ENCODE measurements at places on chromosomes 5 and 9. TPM values are rescaled to one million over a fixed set of nuclear protein-coding genes. Genes with fewer than 3 reads are reported as not detected.
A peak's percentile ranks its signal among the peaks of the same experiment; 100 is the strongest.

- no peak overlapping the region for H3K4me3 ChIP-seq
- no peak overlapping the region for H3K27ac ChIP-seq
- no peaks in the 10 kb centered on the region for H3K27me3 ChIP-seq
- DNase-seq, result no peak
These were observed 1.5 kb downstream of the KIF12 start for GRCh38 chr9:114097613-114098020.

DNA sequence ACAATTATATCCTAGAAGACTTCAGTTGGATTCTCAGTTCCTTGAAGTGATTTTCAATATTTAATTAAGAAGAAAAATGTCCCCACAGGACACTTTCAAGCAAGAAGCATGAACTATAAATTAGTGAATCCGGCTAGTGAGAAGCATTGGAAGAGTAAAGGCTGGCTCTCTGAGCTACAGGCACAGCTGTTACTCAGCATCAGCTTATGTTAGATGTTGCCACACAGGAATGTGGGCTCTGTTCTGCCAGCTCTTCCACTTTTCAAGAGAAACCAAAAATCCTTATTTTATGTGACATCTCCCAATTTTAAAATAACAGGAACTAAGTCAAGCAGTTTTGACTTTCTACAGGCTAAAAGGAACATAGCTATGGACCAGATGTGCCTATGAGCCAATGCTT is 14.9 kb downstream of the ZNF474 start:
- H3K4me1 ChIP-seq, result no peaks in the 10 kb centered on the region
- no peaks in the 10 kb centered on the region for H3K36me3 ChIP-seq
- no peak overlapping the region for H3K27ac ChIP-seq
- H3K27me3 ChIP-seq, result no peaks in the 10 kb centered on the region
- DNase-seq, result no peak

DNA sequence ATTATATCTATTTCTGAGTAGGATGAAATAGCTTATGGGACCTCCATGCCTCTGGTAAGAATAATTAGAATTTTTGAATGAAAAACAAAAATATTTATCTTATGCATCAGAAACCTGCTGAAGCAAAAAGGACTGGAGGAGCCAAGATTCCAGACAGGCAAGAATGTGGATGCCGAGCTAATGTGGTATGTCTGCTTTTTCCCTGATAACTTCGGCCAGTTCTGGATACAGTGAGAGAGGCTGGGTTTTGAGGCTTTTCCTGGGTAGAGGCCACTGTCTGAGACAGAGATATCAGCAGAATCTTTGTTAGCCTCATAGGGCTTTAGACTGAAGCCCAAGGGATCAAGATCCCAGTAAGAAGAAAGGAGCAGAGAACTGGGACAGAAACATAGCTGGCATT is 5.2 kb upstream of the CTNND2 start:
- H3K27me3 ChIP-seq, result no peaks in the 10 kb centered on the region
- H3K36me3 ChIP-seq, result no peaks in the 10 kb centered on the region
- no peak for DNase-seq
- no peak overlapping the region for H3K4me3 ChIP-seq
- H3K27ac ChIP-seq, result no peak overlapping the region
- no peaks in the 10 kb centered on the region for H3K4me1 ChIP-seq

- H3K27me3 ChIP-seq, result peaks cover 14% of the 10 kb centered on the region
- no peak overlapping the region for H3K27ac ChIP-seq
- no peak overlapping the region for H3K4me3 ChIP-seq
- peaks cover 6% of the 10 kb centered on the region for H3K4me1 ChIP-seq
- no peaks in the 10 kb centered on the region for H3K36me3 ChIP-seq
These were observed 158.8 kb downstream of the MACROH2A1 start for GRCh38 chr5:135240283-135240633.

GRCh38 chr5:65482296-65482735 is 596 bp upstream of the ADAMTS6 start:
- peak overlapping the region; percentile 89 for H3K27ac ChIP-seq
- H3K36me3 ChIP-seq, result no peaks in the 10 kb centered on the region
- peak; percentile 16 for DNase-seq
- H3K4me3 ChIP-seq, result peak overlapping the region; percentile 50

GRCh38 chr5:77645158-77645994 is 6.9 kb upstream of the OTP start:
- H3K27me3 ChIP-seq, result peaks cover 49% of the 10 kb centered on the region
- peak; percentile 73 for DNase-seq
- H3K27ac ChIP-seq, result no peak overlapping the region
- H3K4me1 ChIP-seq, result no peaks in the 10 kb centered on the region
- H3K36me3 ChIP-seq, result no peaks in the 10 kb centered on the region
- H3K4me3 ChIP-seq, result peak overlapping the region; percentile 49

GRCh38 chr5:177576169-177576568 is 15.8 kb upstream of the TMED9 start:
- no peaks in the 10 kb centered on the region for H3K4me1 ChIP-seq
- peaks cover 21% of the 10 kb centered on the region for H3K27me3 ChIP-seq
- H3K4me3 ChIP-seq, result no peak overlapping the region
- no peak overlapping the region for H3K27ac ChIP-seq
- no peaks in the 10 kb centered on the region for H3K36me3 ChIP-seq
- no peak for DNase-seq

GRCh38 chr5:69049796-69050195 is 44.0 kb upstream of the SLC30A5 start:
- no peak overlapping the region for H3K27ac ChIP-seq
- H3K36me3 ChIP-seq, result no peaks in the 10 kb centered on the region
- peaks cover 4% of the 10 kb centered on the region for H3K4me1 ChIP-seq
- H3K4me3 ChIP-seq, result no peak overlapping the region
- H3K27me3 ChIP-seq, result no peaks in the 10 kb centered on the region
- DNase-seq, result no peak

- no peaks in the 10 kb centered on the region for H3K4me1 ChIP-seq
- no peak overlapping the region for H3K27ac ChIP-seq
- H3K4me3 ChIP-seq, result no peak overlapping the region
- no peaks in the 10 kb centered on the region for H3K36me3 ChIP-seq
- peak; percentile 74 for DNase-seq
These were observed 100.4 kb downstream of the TTLL11 start for GRCh38 chr9:121992571-121993212.

DNA sequence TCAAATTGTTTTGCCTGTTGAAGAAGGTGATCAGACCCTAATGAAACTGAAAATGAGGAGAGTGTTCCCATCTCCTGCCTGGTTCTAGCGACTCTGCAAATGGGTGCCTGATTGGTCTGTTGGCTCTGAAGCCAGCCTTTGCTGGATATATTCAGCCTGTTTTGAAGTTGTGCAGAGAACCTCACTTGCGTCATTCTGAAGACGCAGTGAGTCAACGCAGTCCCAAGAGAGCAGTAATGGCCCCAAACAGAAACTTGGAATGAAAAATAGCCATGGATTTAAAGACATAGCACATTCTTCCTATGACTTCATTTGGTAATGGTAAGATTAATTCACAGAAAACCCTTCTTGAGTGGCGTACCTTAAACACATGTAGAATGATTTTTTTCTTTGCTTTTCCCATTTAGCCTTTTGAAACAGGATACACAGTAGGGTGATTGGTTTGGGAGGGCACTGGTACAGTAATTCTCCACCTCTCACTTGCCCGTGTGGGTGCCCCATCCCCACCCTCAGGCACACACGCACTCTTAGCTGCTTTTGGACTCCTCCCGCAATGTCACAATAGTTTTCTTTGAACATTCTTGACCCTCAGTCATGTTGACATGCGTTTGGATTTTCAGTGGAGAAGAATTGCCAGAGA is 54.1 kb upstream of the ABL1 start:
- no peak overlapping the region for H3K4me3 ChIP-seq
- peaks cover 40% of the 10 kb centered on the region for H3K36me3 ChIP-seq
- H3K4me1 ChIP-seq, result peaks cover 6% of the 10 kb centered on the region
- DNase-seq, result no peak
- H3K27me3 ChIP-seq, result no peaks in the 10 kb centered on the region

DNA sequence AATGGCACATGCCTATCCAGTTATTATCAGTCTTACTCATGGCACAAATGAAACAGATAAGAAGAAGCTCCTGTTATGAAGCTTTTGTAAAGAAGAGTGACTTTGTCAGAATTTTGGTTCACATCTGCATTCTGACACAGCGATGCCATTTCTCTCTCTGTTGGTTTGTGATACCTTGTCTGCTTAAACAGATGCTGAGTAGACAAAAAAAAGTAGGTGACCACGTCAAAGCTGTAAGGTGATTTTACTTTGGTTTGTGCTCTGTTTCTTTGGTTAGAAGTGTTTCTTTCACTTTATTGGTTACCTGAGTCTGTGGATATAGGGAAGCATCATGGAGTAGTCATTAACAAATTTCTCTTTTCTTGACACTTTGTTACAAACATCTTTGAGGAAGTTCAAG is 422.3 kb upstream of the ADAMTSL1 start:
- H3K4me3 ChIP-seq, result no peak overlapping the region
- DNase-seq, result no peak
- no peaks in the 10 kb centered on the region for H3K27me3 ChIP-seq
- H3K4me1 ChIP-seq, result no peaks in the 10 kb centered on the region

GRCh38 chr5:58064801-58065200 is 395.1 kb downstream of the PLK2 start:
- no peaks in the 10 kb centered on the region for H3K36me3 ChIP-seq
- no peak for DNase-seq
- no peak overlapping the region for H3K27ac ChIP-seq
- no peaks in the 10 kb centered on the region for H3K27me3 ChIP-seq

The STPG3 gene
- total RNA-seq, result not detected

The GRXCR2 gene
- not detected for total RNA-seq

The WDR36 gene
- 67.7 TPM for total RNA-seq

The DDX4 gene
- total RNA-seq, result not detected

The TOMM5 gene
- 298 TPM for total RNA-seq
